Muscle of leg (tissue), 16 donors: ENCODE measurements at places on chromosomes 2 and 18.

DNA sequence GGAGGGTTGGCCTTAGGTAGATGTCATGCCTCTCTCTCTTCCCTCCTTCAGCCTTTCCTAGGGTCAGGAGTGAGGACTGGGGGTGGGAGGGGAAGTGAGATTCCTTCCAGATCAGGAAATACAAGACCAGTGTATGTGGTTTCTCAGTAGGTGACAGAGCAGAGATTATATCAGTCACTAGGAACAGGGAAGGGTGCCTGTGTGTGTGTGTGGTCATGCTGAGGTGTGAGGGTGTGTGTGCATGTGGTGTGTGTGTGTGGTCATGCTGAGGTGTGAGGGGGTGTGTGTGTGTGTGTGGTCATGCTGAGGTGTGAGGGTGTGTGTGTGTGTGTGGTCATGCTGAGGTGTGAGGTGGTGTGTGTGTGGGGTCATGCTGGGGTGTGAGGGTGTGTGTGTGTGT lies 259.8 kb downstream of the LOXHD1 start:
- H3K4me1 ChIP-seq: peaks cover 37% of the 10 kb centered on the region
- no peak for DNase-seq
- peaks cover 8% of the 10 kb centered on the region for H3K36me3 ChIP-seq
- H3K27me3 ChIP-seq: no peaks in the 10 kb centered on the region
- no peak overlapping the region for H3K4me3 ChIP-seq

DNA sequence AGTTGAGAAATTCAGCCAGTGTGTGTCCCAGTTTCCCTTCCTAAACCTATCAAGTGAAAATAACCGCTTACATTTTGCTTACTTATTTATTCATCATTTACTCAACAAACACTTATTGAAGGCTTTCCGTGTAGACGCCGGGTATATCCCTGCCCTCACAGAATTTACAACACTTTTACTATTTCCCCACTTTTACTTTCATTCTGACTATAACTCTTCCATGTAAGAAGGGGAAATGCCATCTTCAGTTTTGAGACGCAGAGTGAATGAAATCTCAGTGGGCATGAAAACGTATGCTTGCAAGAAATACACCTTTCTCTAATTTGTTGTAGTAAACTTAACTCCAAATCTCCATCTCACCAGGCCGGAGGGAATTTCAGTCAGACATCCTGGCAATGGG lies 251.0 kb upstream of the CHAC2 start:
- no peak overlapping the region for H3K27ac ChIP-seq
- H3K36me3 ChIP-seq: no peaks in the 10 kb centered on the region
- DNase-seq: no peak
- no peak overlapping the region for H3K4me3 ChIP-seq
- no peaks in the 10 kb centered on the region for H3K27me3 ChIP-seq
- H3K4me1 ChIP-seq: peaks cover 3% of the 10 kb centered on the region

- no peak for DNase-seq
- H3K36me3 ChIP-seq: no peaks in the 10 kb centered on the region
- H3K4me1 ChIP-seq: peaks cover 12% of the 10 kb centered on the region
- peaks cover 10% of the 10 kb centered on the region for H3K27me3 ChIP-seq
- H3K4me3 ChIP-seq: no peak overlapping the region
These were observed 52.7 kb downstream of the ATOH8 start for GRCh38 chr2:85806358-85807118.

DNA sequence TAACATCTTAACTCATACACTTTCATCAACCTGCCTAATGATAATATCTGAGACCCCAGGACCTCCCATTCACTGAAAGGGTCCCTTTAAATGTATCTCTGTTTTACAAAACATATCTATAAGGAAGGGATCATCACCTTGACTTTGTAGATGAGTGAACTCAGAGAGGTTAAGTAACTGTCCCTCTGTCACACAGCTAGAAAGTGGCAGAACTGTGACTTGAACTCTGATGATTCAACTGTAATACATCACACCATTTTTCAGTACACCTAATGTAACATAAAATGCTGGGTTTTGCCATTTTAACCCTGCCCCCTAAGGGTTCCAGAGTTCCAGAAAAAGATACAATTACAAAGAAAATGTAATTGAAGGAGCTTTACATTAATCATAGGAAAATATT lies 234.6 kb downstream of the ZEB2 start:
- DNase-seq: no peak
- peaks cover 2% of the 10 kb centered on the region for H3K36me3 ChIP-seq
- no peak overlapping the region for H3K4me3 ChIP-seq
- no peaks in the 10 kb centered on the region for H3K4me1 ChIP-seq
- H3K27ac ChIP-seq: no peak overlapping the region

DNA sequence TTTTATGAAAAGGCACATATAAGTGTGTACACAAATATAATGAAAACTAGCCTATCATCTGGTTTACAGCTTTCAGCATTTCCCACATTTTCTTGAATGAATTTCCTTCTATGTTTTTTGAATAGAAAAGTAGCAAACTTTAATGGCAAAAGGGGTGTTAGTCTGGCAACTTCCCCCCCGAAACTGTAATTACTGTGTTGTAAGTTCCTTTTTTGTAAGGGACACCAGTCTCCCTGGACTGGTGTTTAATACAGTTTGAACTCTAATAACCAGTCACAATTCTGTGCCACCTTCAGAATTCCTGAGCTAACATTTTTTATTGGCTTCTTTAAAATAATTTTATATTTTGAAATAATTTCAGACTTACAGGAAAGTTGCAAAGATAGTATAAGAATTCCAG lies 94.2 kb downstream of the ACSL3 start:
- no peak for DNase-seq
- H3K27ac ChIP-seq: no peak overlapping the region

- no peak overlapping the region for H3K4me3 ChIP-seq
- H3K27me3 ChIP-seq: no peaks in the 10 kb centered on the region
- H3K4me1 ChIP-seq: no peaks in the 10 kb centered on the region
- H3K27ac ChIP-seq: no peak overlapping the region
- no peaks in the 10 kb centered on the region for H3K36me3 ChIP-seq
These were observed 115.8 kb downstream of the SS18 start for GRCh38 chr18:25974630-25975077.
